ENCODE measurements at places on chromosomes 13 and 19. TPM values are rescaled to one million over a fixed set of nuclear protein-coding genes. Genes with fewer than 3 reads are reported as not detected.

GRCh38 chr13:29937841-29938240 lies 87.4 kb upstream of the UBL3 start:
- no peaks in the 10 kb centered on the region for H3K4me1 ChIP-seq
- H3K4me3 ChIP-seq: no peak overlapping the region
- H3K27me3 ChIP-seq: no peaks in the 10 kb centered on the region
- no peak overlapping the region for H3K27ac ChIP-seq
- H3K36me3 ChIP-seq: no peaks in the 10 kb centered on the region

- no peak overlapping the region for H3K4me3 ChIP-seq
- no peaks in the 10 kb centered on the region for H3K27me3 ChIP-seq
Measured at GRCh38 chr19:50478901-50479715, 2.5 kb upstream of the GARIN5A start.

- no peaks in the 10 kb centered on the region for H3K4me1 ChIP-seq
- H3K27ac ChIP-seq: no peak overlapping the region
- H3K4me3 ChIP-seq: no peak overlapping the region
- no peaks in the 10 kb centered on the region for H3K27me3 ChIP-seq
- no peaks in the 10 kb centered on the region for H3K36me3 ChIP-seq
Measured at GRCh38 chr13:58792854-58793253, 1161.3 kb downstream of the PCDH17 start.

GRCh38 chr19:7456964-7457541 lies 31.8 kb downstream of the PEX11G start:
- no peak overlapping the region for H3K4me3 ChIP-seq
- H3K36me3 ChIP-seq: peaks cover 2% of the 10 kb centered on the region
- H3K27me3 ChIP-seq: no peaks in the 10 kb centered on the region
- no peak overlapping the region for H3K27ac ChIP-seq
- H3K4me1 ChIP-seq: no peaks in the 10 kb centered on the region
- no peak for DNase-seq

DNA sequence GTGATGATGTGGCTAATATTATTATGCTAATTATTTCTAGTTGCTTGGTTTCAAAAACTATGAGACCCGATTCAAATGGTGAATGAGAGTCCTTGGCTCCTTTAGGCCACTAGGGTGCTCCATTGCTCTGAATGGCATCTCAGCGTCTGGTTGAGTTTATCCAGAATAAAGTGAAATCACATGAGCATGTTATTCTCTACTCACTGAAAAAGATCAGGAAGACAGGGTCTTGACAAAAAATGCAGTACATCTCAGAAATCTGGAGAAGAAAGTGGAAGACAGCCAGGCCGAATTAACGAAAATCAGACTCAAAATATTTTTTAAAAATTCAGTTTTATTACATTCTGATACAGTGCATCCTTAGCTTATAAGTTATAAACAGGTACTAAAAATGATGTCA lies 516.2 kb downstream of the MYO16 start:
- H3K4me1 ChIP-seq: peaks cover 32% of the 10 kb centered on the region
- H3K36me3 ChIP-seq: no peaks in the 10 kb centered on the region
- H3K4me3 ChIP-seq: no peak overlapping the region
- peak; percentile 46 for DNase-seq
- peak overlapping the region; percentile 91 for H3K27ac ChIP-seq

DNA sequence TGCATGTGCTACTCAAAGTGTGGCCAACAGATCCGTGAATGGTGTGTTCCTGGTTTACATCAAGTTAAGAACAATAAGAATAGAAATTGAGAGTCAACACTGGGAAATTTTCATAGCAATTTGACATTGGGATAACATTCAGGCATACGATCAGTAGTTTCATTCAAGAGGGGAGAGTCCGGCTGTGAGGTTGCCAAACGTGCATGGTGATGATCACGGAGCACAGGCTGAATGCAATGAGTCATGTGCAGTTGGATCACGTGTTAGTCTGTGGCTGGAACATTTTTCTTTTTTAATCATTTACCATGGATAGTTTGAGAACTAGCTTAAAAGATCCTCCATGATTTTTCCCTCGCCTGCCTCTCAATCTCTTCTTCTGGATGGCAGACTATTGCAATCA lies 2.5 kb upstream of the DCT start:
- no peaks in the 10 kb centered on the region for H3K4me1 ChIP-seq
- no peaks in the 10 kb centered on the region for H3K36me3 ChIP-seq
- peaks cover 4% of the 10 kb centered on the region for H3K27me3 ChIP-seq

DNA sequence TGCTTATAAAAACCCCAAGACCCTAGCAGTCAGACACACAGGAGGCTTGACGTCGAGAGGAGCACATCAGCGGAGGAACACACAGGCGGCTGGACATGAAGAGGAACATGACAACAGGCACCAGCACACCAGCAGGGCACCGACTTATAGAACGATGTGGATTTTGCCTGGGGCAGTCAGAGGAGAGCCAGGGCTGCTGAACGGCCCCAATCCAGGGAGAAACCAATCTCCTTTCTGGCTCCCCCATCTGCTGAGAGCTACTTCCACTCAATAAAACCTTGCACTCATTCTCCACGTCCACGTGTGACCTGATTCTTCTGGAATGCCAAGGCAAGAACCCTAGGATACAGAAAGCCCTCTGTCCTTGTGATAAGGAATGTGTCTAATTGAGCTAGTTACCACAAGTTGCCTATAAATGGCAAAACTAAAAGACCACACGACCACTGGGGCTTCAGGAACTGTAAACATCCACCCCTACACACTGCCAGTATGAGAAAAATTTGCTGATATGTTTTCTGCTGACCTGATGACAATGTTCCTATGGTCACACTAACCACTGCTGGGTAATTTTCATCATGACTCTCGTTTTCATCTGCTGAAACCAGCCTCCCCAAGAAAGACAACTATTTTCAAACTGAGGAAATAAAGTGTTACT lies 35.8 kb upstream of the CEACAM21 start:
- H3K27me3 ChIP-seq: peaks cover 3% of the 10 kb centered on the region
- no peaks in the 10 kb centered on the region for H3K36me3 ChIP-seq
- no peak overlapping the region for H3K4me3 ChIP-seq
- H3K4me1 ChIP-seq: no peaks in the 10 kb centered on the region

DNA sequence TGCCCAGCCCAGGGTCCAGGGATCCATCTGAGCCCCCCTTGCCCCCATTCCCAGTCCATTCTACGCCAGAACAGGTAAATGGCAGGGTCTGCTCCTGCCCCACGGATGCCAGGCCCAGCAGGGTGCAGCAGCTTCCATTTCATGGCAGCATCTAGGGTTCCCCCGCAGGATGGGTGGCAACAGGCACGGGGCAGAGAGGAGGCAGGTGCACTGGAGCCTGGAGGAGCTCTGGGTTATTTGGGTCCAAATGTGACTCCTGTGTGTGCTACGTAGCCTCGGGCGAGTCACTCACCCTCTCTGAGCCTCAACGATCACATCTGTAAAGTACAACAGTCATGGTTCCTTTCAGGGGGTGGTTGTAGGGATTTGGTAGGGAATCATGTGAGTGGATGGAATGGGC lies 27.4 kb downstream of the IL12RB1 start:
- no peak for DNase-seq
- H3K27me3 ChIP-seq: no peaks in the 10 kb centered on the region
- H3K4me3 ChIP-seq: no peak overlapping the region
- no peaks in the 10 kb centered on the region for H3K36me3 ChIP-seq
- H3K27ac ChIP-seq: no peak overlapping the region

GRCh38 chr13:34935841-34936240 lies 6.2 kb upstream of the NBEA start:
- peaks cover 5% of the 10 kb centered on the region for H3K27me3 ChIP-seq
- DNase-seq: no peak

DNA sequence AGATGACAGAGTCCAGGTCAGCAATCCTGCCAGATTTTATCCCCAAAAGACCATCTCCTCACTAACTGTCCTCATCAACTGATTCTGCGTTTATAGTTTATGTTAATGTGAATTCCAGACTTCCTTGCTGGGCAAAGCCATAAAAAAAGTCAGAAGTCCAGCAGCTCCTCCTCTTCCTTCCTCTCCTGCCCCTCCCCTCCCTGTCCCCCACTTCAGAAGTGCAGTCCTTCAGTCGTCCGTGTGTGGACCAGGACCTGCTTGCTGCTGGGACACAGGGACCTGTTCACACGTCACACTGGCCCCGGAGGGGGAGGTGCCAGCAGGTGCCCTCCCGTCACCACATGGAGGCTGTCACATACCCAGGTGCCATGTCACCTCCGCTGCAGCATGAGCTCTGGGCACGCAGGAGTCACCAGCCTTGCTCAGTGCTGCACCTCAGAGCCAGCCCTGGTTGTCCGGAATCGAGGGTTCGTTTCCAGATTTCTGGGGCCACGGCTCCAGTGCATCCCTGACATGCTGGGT lies 4.0 kb upstream of the MCF2L start:
- H3K36me3 ChIP-seq: no peaks in the 10 kb centered on the region
- no peaks in the 10 kb centered on the region for H3K4me1 ChIP-seq
- DNase-seq: no peak
- peaks cover 2% of the 10 kb centered on the region for H3K27me3 ChIP-seq

- peaks cover 26% of the 10 kb centered on the region for H3K4me1 ChIP-seq
- H3K36me3 ChIP-seq: no peaks in the 10 kb centered on the region
Measured at GRCh38 chr13:26967119-26968038, 204.2 kb downstream of the USP12 start.

GRCh38 chr19:42363614-42364346 lies 26.3 kb downstream of the CNFN start:
- no peaks in the 10 kb centered on the region for H3K36me3 ChIP-seq
- H3K4me3 ChIP-seq: no peak overlapping the region
- no peaks in the 10 kb centered on the region for H3K27me3 ChIP-seq
- H3K4me1 ChIP-seq: no peaks in the 10 kb centered on the region
- H3K27ac ChIP-seq: no peak overlapping the region

DNA sequence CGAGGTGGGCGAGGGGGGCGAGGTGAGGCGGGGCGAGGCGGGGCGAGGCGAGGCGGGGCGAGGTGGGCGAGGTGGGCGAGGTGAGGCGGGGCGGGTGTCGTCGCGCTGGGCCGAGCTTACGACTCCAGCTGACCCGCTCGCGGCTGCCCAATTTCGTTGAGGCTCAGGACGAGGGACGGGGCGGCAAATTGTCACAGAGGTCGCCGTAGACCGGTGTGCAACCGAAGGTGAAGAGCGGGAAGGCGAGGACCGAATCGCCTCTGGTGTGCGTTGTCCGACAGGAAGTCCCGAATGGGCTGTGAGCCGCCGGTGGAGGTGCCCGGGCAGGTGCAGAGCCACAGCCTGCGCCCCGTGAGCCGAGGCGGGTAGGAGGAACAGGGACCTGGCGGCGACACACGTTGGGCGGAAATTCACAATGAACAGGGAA lies at the start of gene LACC1:
TSS of gene LACC1 (plus strand) at position 150 of the 427 bp plus-strand sequence. CDS start 1,082 bp downstream, outside the sequence.
- no peak for DNase-seq
- no peaks in the 10 kb centered on the region for H3K27me3 ChIP-seq
- H3K27ac ChIP-seq: peak within 1 kb of the TSS; percentile 89
- H3K4me3 ChIP-seq: peak within 1 kb of the TSS; percentile 76

DNA sequence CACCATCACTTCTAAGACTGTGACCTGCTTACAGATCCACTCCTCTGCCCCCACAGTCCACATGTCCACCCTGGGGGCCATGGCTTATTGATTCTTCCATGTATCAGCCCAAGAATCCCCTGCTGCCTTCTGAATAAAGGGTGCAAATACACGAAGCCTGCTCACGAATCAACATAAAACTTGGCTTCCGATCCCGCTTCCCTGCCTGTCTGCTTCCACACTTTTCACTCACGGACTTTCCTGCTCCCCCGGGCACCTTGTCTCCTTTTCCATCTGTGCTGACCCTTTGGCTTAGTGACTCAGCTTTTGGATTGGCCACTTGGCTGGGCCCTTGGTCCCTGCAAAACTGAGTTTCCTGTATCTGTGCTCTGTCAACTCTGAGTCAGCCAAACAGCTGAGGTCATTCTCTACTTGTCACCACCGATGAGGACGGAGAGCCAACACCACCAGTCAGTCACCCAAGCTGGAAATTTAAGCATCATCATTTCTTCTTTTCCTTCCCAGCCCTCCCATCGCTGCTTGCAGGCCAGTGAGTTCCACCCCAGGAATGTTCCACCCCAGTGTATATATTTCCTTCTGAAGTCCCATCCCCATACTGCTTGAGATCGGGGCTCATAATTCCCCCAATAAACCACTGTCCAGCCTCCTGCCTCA lies 11.4 kb upstream of the USP12 start:
- H3K27ac ChIP-seq: peak overlapping the region; percentile 90
- DNase-seq: peak; percentile 81
- H3K4me1 ChIP-seq: peaks cover 17% of the 10 kb centered on the region
- H3K4me3 ChIP-seq: peak overlapping the region; percentile 39

GRCh38 chr13:59674616-59675015 lies 489.1 kb downstream of the DIAPH3 start:
- H3K27me3 ChIP-seq: no peaks in the 10 kb centered on the region
- H3K36me3 ChIP-seq: no peaks in the 10 kb centered on the region
- no peak for DNase-seq
- H3K27ac ChIP-seq: no peak overlapping the region
- H3K4me1 ChIP-seq: no peaks in the 10 kb centered on the region
- no peak overlapping the region for H3K4me3 ChIP-seq

The FCER2 gene
- 0.15 TPM for total RNA-seq

The CDX2 gene
- 5.1 TPM for total RNA-seq

The NAPSA gene
- 2.5 TPM for total RNA-seq

The BEST2 gene
- total RNA-seq: not detected

The BCAM gene
- total RNA-seq: 21.5 TPM

The SMAD9 gene
- total RNA-seq: 2.4 TPM

The GPR18 gene
- not detected for total RNA-seq

The ZNF225 gene
- total RNA-seq: 3.5 TPM

The KLF1 gene
- 0.10 TPM for total RNA-seq

The GPR183 gene
- total RNA-seq: 0.15 TPM

Measured in Panc1 (cell line).